ENCODE measurements at places on chromosomes 12 and 14.

- no peak for DNase-seq
These were observed 17.0 kb downstream of the SIX1 start for GRCh38 chr14:60632257-60632656.

- DNase-seq, result no peak
These were observed 29.2 kb downstream of the ZCCHC8 start for GRCh38 chr12:122471324-122472226.

GRCh38 chr12:76199808-76200207, 115.3 kb upstream of the NAP1L1 start:
- no peak for DNase-seq

GRCh38 chr14:32010604-32011125, 66.4 kb upstream of the ARHGAP5 start:
- DNase-seq, result no peak

DNA sequence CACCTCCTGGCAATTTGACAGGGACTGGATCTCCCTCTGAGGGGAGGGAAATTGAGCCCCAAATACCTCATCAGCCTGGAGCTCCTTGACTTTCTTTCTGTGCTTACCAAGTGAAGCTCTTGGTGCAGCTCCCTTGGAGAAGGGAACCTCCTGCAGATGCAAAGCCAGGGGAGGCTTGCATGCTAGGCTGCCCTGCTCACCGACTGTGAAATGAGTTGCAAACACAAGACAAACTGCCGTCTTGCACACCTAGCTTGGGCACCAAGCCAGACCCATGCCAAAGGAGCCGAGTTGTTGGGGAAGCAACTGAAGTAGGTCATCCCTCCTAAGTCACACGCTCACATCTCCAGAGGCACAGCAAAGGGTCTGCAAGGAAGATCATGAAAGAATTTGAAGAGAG, 95.2 kb downstream of the GTF2A1 start:
- no peak for DNase-seq

DNA sequence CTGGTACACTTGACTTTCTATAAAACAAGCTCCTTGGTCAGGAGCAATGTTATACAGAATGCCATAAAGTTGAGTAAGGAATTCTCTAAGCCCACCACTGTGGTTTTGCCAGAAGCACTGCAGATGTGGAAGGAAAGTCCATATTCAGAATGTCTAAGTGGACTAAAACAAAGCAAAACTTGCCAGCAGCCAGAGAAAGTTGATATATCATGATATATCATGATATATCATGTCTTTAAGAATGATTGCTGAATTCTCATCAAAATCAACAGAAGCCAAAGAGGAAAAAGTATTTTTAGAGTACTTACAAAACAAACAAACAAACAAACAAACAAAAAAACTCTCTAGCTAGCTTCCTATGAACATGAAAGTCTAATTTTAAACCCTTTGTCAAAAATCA, 424.8 kb upstream of the OR4E1 start:
- DNase-seq, result no peak

DNA sequence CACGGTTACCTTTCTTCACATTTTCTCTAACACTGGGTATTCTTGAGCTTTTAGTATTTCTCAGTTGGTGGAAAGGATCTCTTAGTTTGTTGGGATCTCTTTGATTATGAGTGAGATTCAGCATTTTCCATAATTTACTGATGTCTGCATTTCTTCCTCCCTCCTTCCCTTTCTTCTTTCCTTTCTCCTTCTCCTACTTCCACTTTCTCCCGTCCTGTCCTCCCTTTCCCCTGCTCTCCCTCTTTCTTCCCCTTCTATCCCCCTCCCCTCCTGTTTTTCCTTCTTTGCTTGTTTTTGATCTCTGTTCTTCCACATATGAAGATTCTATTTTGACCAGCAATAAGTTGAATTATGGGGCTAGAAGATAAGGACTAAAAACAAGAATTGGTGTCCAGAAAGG, 66.9 kb downstream of the FUT8 start:
- no peak for DNase-seq

- DNase-seq, result no peak
These were observed 1.2 kb downstream of the PPP1R12A start for GRCh38 chr12:79933532-79934264.

- DNase-seq, result no peak
These were observed 108.7 kb downstream of the BCAT1 start for GRCh38 chr12:24840046-24840800.

DNA sequence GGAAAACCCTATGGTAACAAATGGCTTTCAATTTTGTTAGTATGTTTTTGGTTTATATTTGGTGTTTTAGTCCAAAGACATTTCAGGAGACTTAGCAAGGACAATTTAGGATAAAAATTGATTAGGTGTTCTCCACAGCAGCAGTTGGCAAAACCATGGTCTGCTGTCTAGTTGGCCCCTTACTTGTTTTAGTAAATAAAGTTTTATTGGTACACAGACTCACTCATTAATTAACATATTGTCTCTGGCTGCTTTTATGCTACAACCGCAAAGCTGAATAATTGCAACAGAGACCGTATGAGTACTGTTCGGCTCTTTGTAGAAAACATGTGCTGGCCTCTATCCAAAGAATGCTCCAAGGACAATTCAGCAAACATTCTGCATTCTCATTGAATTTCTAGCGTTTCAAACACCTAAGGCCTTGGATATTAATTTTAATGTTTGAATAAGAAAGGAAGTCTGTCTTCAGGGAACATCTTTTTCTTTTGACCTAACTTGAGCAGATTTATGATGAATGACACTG, 77.7 kb downstream of the CCDC92 start:
- DNase-seq, result no peak

DNA sequence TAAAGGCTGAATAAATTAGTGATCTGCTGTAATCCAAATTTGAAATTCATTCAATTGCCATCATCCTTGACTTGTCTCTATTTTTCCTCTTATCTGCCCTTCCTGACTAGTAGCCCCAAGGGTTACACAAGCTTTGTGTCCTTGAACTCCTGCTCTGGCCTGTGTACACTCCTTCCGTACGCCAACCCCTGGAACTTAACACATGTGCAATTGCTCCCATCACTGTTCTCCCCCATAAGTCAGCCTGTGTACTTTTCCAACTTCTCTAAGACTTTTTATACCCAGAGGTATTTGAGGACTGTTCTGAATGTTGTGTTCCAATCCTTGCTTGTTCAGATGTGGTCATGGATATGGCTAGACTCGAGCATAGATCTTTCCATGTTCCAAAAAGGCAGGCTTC, 171.1 kb upstream of the G2E3 start:
- DNase-seq, result no peak

DNA sequence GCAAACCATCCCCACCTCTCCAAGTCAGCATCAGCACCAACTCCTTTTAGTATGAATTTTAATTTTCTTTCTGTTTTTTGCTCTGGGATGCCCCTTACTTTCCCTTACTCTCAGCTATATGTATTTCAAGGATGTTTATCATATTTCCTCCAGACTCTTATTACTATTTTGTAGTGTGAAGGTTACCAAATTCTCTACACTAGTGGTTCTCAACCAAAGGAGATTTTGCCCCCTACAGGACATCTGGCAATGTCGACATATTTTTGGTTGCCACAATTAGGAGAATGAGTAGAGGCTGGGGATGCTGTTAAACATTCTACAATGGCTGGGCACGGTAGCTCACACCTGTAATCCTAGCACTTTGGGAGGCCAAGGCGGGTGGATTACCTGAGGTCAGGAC, 29.1 kb upstream of the SOS2 start:
- DNase-seq, result no peak

GRCh38 chr12:99600388-99600787, 47.2 kb upstream of the GARIN6 start:
- no peak for DNase-seq

DNA sequence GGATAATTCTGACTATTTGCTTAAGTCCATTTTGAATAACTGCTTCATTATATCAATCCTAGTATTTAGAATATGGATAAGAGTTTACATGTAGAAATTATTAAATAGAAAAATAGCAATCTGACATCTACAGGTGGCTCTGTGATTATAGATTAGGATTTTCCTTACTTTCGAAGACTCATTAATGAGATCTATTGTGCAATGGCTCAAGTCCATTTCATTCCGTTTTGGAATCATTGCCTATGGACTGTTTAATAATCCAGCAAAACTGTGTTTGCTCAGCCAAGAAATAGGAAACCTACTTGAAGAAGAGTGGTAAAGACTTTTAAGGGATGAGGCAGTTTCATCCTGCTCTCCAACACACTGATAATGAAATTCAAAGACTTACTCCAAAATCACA, 67.8 kb upstream of the SSTR1 start:
- no peak for DNase-seq

GRCh38 chr14:78091361-78091760, 78.8 kb upstream of the NRXN3 start:
- no peak for DNase-seq

DNA sequence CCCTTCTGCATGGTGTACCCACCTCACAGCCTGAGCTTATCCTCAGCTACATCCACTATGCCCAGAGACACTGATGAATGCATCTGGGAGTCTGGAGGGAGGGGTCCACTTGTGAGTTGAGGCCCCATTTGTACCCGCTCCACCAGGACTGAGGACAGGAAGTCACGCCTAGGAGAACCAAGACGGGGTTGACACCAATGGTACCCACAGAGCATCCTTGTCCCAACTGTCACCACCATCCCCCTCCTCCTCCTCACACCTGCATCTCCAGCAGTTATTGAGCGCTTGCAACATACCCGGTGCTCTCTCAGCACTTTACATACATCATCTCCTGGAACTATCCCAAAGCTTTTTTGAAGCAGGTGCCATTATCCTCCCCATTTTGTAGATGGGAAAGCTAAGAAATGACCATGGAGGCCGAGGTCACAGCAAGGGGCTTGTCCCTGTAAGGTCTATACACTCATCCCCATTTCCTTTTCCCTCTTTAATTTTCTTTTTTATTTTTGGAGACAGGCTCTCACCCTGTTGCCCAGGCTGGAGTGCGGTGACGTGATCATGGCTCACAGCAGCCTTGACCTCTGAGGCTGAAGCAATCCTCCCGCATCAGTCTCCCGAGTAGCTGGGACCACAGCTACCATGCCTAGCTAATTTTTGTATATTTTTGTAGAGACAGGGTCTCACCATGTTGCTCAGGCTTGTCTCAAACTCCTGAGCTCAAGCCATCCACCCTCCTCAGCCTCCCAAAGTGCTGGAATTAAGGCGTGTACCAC, 31.7 kb downstream of the DGLUCY start:
- DNase-seq, result no peak

DNA sequence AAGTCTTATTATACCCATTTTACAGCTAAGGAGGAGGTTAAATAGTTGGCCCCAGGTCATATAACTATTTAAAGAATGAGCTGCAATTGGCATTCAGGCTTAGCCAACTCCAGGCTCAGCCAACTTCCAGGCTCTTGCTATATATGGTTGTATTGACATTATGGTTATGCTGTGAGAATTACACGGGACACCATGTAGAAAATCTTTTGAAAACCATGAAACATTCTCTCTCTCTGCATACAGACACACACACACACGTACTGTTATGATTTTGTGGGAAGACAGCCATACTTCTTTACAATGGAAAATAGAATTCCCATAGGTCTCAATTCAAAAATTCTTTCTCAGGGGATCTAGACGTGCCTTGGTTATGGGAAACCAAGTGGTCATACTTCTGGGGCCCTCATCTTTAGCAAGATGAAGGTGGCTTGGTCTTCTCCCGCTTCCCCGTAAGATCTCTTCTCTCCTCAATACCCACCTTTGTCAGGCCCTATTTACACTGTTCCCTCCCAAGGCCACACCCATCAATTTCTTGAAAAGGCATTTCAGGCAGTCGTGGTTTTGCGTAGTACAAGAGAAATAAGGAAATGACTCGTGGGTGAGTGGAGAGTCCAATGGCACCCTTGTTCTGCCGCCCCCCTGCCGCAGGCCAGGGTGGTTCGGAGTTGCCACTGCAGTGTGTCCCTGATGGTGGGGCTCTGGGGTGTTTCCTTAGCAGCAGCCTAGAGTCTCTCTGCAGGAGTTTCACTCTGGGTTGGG, 10.0 kb upstream of the GPRC5A start:
- no peak for DNase-seq

GRCh38 chr12:57175428-57176138, 28.2 kb upstream of the LRP1-AS start:
- peak; percentile 55 for DNase-seq

DNA sequence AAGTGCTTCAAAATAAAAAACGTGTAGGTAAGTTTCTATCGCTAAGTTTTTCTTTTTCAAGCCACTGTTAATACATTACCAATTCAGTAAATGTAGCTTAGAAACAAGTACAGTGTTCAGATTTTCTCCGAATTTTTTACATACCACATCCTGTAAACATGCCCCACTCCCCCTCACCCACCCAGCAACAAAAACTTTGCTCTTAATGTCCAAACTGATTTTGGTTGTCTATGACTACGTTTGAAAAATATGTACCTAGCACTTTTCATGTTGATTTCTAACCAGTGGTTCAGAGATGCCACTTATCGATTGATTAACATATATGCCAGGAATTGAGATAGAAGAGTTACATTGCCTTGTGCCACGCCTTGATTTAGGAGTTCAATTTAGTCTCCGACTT, 663 bp upstream of the LIN7A start:
- DNase-seq, result no peak

- peak; percentile 35 for DNase-seq
These were observed 163.3 kb downstream of the ETV6 start for GRCh38 chr12:11812586-11813437.

- DNase-seq, result no peak
These were observed 19.2 kb upstream of the OAS1 start for GRCh38 chr12:112887550-112887949.

GRCh38 chr12:114342656-114343055, 63.3 kb downstream of the TBX5 start:
- no peak for DNase-seq
